ENCODE measurements at places on chromosomes 13 and 19. TPM values are rescaled to one million over a fixed set of nuclear protein-coding genes. Genes with fewer than 3 reads are reported as not detected.

- H3K36me3 ChIP-seq, result no peaks in the 10 kb centered on the region
- H3K4me1 ChIP-seq, result peaks cover 27% of the 10 kb centered on the region
- no peak overlapping the region for H3K27ac ChIP-seq
- no peak for DNase-seq
- peaks cover 68% of the 10 kb centered on the region for H3K27me3 ChIP-seq
These were observed 2.4 kb downstream of the GADD45B start for GRCh38 chr19:2478278-2478755.

DNA sequence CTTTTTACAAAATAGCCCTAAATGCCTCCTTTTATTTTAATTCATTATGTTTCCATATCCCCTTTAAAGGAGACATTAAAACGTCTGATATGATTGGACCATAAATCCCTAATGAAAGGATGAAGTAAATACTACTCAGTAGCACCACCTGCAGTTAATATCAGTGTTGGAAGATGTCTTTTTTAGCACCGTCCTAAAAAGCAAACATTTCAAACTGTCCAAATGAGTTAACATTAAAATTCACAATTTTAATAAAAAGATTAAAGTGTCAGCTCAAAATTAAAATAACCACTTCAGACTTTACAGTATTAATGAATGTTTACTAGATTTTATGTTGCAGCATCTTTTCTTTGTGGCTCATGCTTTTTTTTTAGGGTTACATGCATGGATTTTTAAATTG, 12.3 kb downstream of the ZNF507 start:
- no peak overlapping the region for H3K27ac ChIP-seq
- H3K36me3 ChIP-seq, result peaks cover 17% of the 10 kb centered on the region
- no peak for DNase-seq
- no peaks in the 10 kb centered on the region for H3K4me1 ChIP-seq
- no peaks in the 10 kb centered on the region for H3K27me3 ChIP-seq

GRCh38 chr19:39053276-39054090, 21.1 kb upstream of the FBXO27 start:
- H3K36me3 ChIP-seq, result no peaks in the 10 kb centered on the region
- no peaks in the 10 kb centered on the region for H3K4me1 ChIP-seq
- H3K27me3 ChIP-seq, result no peaks in the 10 kb centered on the region
- no peak overlapping the region for H3K27ac ChIP-seq

DNA sequence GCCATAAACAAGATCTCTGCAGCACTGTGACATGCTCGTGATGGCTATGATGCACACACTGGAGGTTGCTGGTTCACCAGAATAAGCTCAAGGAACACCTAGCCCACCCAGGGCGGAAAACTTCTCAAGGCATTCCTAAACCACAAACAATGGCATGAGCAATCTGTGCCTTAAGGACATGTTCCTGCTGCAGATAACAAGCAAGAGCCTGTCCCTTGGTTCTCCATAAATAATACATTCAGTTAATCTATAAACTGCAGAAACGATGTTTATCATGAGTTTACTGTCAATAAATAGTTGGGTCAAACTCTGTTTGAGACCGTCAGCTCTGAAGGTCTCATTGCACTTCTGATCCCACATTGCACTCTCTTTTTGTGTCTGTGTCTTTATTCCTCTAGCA, 18.6 kb upstream of the ZNF266 start:
- no peak overlapping the region for H3K27ac ChIP-seq
- H3K36me3 ChIP-seq, result peaks cover 30% of the 10 kb centered on the region
- H3K4me1 ChIP-seq, result no peaks in the 10 kb centered on the region
- H3K4me3 ChIP-seq, result no peak overlapping the region
- no peak for DNase-seq

CGB1 gene
- not detected for total RNA-seq

DNA sequence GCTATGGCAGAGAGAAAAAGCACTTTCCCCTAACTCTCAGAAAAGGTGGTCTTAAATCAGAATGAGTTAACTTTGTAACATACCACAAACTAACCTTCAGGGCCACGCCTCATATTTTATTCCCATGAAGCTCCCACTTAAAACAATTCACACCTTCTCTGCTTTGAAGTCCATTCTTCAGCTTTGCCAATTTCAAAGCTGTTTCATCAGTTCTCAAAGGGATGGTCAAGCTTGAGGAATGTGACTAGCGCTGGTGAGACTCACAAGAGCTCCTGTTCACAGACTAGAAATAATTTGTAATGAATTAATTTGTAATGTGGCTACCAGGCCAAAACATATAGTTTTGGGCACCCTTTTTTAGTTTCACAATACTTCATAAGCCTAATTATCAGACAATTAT, 68.2 kb downstream of the STK24 start:
- no peak overlapping the region for H3K27ac ChIP-seq
- H3K4me1 ChIP-seq, result peaks cover 62% of the 10 kb centered on the region
- no peak for DNase-seq
- no peak overlapping the region for H3K4me3 ChIP-seq
- no peaks in the 10 kb centered on the region for H3K27me3 ChIP-seq

DNA sequence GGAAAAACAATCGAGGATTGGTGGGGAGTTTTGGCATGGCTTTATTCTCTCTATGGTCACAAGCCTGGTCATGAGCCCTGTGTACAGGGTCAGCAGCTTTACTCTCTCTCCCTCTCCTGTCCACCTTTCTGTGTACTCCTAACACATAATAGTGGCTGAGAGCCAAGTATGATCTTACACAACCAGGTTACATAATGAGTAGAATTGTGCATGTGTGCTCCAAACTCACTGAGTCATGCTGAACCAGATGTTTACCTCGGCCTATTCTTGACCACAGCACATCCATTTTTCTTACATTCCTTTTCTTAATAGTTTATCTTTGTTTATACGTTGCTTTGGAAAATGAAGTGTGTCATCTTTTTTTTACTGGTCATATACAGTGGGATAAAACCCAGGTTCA, 53.1 kb downstream of the ZNF254 start:
- no peak overlapping the region for H3K4me3 ChIP-seq
- peaks cover 69% of the 10 kb centered on the region for H3K36me3 ChIP-seq
- peaks cover 4% of the 10 kb centered on the region for H3K27me3 ChIP-seq
- DNase-seq, result no peak
- no peaks in the 10 kb centered on the region for H3K4me1 ChIP-seq
